ENCODE measurements at places on chromosomes 13 and 19.

DNA sequence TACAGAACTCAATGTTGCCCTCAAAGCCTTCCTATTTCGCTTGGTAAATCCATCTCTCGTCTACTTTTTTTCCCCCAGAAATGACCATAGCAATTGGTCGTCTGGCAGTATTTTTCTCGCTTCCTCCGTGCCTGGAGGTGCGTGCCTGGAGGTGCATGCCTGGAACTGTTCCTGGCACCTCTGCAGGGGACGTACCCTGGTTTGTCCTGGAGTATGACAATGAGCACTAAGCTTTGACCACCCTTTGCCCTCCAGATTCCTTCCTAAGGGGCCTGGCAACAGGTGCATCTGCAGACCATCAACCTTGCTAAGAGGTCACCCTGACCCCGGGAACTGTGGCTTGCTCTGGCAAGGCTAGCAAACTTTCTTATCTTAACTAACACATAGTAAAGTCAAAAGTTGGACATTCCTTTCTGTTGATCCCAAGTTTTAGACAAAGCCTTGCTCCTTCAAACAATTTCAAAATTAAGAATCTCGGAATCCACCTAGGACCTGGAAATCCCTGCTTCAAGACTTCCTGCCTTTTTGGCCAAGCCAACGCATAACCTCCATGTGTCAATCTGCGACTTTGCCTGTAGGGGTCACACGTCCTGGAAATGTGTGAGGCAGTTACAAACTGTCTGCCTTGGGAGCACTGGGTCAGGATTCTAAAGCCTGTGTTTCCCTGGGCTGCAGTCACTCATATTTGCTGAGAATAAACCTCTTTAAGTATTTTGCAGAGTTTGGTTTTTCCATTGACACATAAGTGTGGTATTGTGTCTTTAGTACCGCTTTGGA lies 28.8 kb upstream of the TUBGCP3 start:
- DNase-seq = no peak

DNA sequence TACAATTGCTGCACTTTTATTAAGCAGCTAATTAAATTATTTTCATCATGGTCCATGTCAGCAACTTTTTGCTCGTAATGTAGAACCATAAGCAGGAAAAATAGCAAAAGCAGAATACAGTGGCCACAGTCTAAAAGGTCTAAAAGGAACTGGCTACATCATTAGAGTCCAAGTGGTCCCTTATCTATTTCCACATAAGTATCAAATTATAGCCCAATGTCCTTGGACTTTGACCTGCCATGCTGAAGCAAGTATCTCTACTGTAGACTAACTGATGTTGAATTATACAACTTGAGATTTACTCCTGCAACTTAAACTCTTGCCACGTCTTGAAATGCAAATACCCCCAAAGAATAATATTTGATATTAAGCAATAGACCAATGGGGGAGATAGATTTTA lies 68.8 kb downstream of the OXGR1 start:
- DNase-seq = no peak

DNA sequence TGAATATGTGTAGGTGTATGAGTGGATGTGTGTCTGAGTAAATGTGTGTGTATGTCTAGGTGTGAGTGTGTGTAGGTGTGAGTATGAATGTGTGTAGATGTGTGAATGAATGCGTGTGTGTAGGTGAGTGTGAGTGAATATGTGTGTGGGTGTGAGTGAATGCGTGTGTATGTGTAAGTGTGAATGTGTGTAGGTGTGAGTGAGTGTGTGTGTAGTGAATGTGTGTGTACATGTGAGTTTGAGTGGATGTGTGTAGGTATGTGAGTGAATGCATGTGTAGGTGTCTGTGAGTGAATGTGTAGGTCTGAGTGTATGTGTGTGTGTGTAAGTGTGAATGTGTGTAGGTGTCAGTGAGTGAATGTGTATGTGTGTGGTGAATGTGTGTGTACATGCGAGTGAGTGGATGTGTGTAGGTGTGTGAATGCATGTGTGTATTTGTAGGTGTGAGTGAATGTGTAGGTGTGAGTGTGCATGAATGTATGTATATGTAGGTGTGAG lies 201.0 kb upstream of the ZNF536 start:
- DNase-seq = no peak

- DNase-seq = no peak
These were observed 678 bp upstream of the CD33 start for GRCh38 chr19:51224163-51224641.

GRCh38 chr19:4233282-4233853 lies 4.0 kb downstream of the EBI3 start:
- DNase-seq = no peak

GRCh38 chr19:9939301-9939913 lies 3.1 kb upstream of the OLFM2 start:
- DNase-seq = no peak

DNA sequence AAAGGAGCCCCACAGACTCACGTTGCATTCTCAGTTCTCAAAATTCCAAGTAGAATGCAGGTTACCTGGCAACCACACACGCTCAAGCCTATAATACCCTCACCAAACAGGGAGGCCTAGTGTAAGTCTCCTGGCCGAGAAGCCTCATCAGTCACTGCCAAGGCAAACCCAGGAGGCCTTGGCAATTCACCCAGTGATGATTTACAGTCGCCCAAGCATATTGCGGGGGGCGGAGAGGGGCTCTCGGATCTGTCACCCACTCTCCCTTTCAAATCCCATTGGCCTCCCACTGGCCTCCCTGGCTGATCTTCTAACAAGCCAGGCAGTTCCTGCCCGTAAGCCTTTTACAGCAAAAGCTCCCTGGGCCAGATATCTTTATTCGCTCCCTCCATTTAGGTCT lies 1.1 kb downstream of the AKAP8L start:
- DNase-seq = no peak

GRCh38 chr13:97438856-97439595 lies 5.1 kb downstream of the RAP2A start:
- no peak for DNase-seq

DNA sequence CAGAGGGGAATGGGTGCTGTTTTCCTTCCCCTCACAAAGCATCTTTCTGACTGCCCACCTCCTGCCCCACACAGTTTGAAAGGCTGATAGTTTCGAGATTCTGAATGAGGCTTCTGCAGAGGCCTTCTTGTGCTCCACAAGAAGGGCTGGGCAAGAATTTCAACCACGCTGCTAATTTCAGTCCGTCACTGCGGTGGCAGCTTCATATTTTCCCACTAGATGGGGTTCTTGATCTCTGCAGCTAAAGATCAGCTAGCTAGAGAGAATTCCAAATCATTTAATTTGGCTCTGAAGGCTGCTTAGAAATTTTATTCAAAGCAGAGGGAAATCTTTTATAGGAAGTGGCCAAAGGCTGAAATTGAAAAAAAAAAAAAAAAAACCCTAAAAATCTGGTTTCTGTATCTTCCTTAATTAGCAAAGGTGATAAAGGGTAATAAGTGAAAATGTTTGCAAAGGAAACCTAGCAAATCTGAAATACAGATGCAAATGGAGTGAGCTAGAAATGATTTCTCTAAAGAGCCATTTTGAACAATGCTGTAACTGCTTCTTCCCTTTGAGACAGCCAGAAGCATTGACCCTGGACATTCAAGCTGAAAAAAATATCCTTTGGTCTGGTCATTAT lies 38.0 kb upstream of the C13orf42 start:
- DNase-seq = no peak

GRCh38 chr13:99067159-99067985 lies 89.5 kb upstream of the DOCK9 start:
- no peak for DNase-seq

GRCh38 chr13:46297361-46297811 lies 85.7 kb downstream of the LRRC63 start:
- no peak for DNase-seq

DNA sequence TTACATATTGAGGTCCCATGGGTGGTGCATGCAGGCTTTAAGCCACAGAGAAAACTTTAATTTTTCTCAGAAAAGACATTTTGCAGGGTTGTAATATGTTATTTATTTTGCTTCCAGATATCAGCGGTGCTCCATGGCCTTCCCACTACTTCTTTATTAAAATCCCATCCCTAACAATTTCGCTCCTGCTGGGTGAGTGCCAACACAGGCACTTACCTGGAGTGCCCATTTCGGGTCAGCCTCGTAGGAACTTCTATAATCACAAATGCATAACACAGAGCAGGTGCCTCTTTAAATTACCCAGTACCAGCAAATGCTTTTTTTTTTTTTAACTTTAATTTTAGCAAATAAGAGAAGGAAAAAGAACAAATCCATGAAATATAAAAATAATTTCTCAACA lies 86.4 kb downstream of the EFNB2 start:
- no peak for DNase-seq

- DNase-seq = no peak
These were observed 46.2 kb downstream of the DCT start for GRCh38 chr13:94433055-94433961.

- no peak for DNase-seq
These were observed 17.1 kb upstream of the GAS6 start for GRCh38 chr13:113880651-113881611.

GRCh38 chr19:24052811-24053210 lies 34.2 kb upstream of the ZNF254 start:
- no peak for DNase-seq

- no peak for DNase-seq
These were observed 245.2 kb downstream of the DLEU7 start for GRCh38 chr13:50598338-50598737.

- no peak for DNase-seq
These were observed 202.1 kb upstream of the GPR12 start for GRCh38 chr13:26962671-26963070.

GRCh38 chr19:46904114-46905060 lies 43.6 kb downstream of the ARHGAP35 start:
- DNase-seq = no peak

- DNase-seq = no peak
These were observed 860.3 kb downstream of the DIAPH3 start for GRCh38 chr13:59303433-59303832.
